ENCODE measurements at places on chromosomes 2 and 18. TPM values are rescaled to one million over a fixed set of nuclear protein-coding genes. Genes with fewer than 3 reads are reported as not detected.
A peak's percentile ranks its signal among the peaks of the same experiment; 100 is the strongest.

- H3K27ac ChIP-seq = no peak overlapping the region
- H3K36me3 ChIP-seq = no peaks in the 10 kb centered on the region
- H3K27me3 ChIP-seq = peaks cover 21% of the 10 kb centered on the region
- peaks cover 19% of the 10 kb centered on the region for H3K4me1 ChIP-seq
- DNase-seq = no peak
- H3K4me3 ChIP-seq = no peak overlapping the region
These were observed 12.2 kb downstream of the TNFRSF11A start for GRCh38 chr18:62337336-62337735.

GRCh38 chr2:183963609-183964008 is 634.7 kb upstream of the ZNF804A start:
- H3K27ac ChIP-seq = no peak overlapping the region
- H3K4me1 ChIP-seq = no peaks in the 10 kb centered on the region
- H3K36me3 ChIP-seq = no peaks in the 10 kb centered on the region
- DNase-seq = no peak

DNA sequence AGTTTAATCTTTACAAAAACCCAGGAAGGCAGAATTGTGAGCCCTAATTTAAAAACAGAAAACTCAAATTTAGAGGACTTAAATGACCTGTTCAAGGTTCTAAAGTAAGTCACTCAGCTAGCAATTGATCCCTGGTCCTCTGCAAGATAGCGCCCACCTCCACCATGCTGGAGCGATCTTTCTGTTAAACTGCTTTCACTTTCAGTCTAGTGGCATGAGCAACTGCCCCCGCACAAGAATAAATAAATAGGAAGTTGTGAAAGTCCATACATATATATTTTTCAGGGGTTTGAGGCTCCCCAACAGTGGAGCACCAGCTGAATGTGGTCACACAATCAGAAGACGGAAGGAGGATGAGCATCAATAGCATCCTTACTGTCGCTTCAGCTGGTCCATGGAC is 217.9 kb downstream of the NAPG start:
- H3K4me1 ChIP-seq = peaks cover 11% of the 10 kb centered on the region
- H3K36me3 ChIP-seq = no peaks in the 10 kb centered on the region
- no peak overlapping the region for H3K4me3 ChIP-seq
- H3K27ac ChIP-seq = no peak overlapping the region
- no peak for DNase-seq
- H3K27me3 ChIP-seq = no peaks in the 10 kb centered on the region

GRCh38 chr2:118921646-118922045 is 20.3 kb upstream of the MARCO start:
- peaks cover 13% of the 10 kb centered on the region for H3K27me3 ChIP-seq
- DNase-seq = no peak
- H3K4me3 ChIP-seq = no peak overlapping the region

- peak; percentile 57 for DNase-seq
- H3K4me3 ChIP-seq = no peak overlapping the region
- H3K27me3 ChIP-seq = no peaks in the 10 kb centered on the region
- peaks cover 34% of the 10 kb centered on the region for H3K4me1 ChIP-seq
- peaks cover 1% of the 10 kb centered on the region for H3K36me3 ChIP-seq
These were observed 13.2 kb downstream of the ITM2C start for GRCh38 chr2:230877759-230878598.

DNA sequence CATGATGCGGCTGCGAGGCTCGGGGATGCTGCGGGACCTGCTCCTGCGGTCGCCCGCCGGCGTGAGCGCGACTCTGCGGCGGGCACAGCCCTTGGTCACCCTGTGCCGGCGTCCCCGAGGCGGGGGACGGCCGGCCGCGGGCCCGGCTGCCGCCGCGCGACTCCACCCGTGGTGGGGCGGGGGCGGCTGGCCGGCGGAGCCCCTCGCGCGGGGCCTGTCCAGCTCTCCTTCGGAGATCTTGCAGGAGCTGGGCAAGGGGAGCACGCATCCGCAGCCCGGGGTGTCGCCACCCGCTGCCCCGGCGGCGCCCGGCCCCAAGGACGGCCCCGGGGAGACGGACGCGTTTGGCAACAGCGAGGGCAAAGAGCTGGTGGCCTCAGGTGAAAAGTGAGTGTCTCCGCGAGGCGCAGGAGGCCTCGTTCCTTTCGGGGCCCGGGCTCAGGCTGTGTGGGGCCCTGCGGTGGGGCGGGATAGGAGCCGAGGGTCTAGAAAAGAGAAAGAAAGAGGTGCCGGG is 520 bp downstream of the GLS start:
- peak overlapping the region; percentile 88 for H3K27ac ChIP-seq
- peak overlapping the region; percentile 79 for H3K4me3 ChIP-seq
- H3K4me1 ChIP-seq = peaks cover 38% of the 10 kb centered on the region
- no peaks in the 10 kb centered on the region for H3K27me3 ChIP-seq
- H3K36me3 ChIP-seq = peaks cover 36% of the 10 kb centered on the region

DNA sequence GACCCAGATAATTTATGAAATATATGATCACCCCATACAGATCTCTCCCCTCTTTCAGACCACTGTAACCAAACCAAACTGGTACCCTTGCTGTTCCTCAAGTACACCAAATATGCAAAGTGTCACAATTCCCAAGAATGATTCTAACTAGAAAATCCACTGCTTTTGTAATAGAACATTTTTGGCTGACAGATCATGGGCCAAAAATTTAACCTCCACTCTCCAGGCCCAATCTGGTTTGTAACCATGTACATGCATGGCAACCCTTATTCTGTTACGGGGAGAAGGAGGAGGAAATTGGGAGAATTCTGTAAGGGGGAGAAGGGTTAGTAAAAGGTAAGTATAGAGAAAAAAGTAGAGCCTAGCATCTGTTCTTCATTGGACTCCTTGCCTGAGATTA is 62.0 kb downstream of the IKZF2 start:
- H3K36me3 ChIP-seq = no peaks in the 10 kb centered on the region
- peaks cover 13% of the 10 kb centered on the region for H3K4me1 ChIP-seq
- no peaks in the 10 kb centered on the region for H3K27me3 ChIP-seq
- no peak for DNase-seq
- no peak overlapping the region for H3K27ac ChIP-seq

GRCh38 chr2:108535357-108535631 is 1.0 kb downstream of the LIMS1 start:
- H3K27ac ChIP-seq = peak overlapping the region; percentile 81
- peak overlapping the region; percentile 89 for H3K4me3 ChIP-seq
- H3K36me3 ChIP-seq = peaks cover 8% of the 10 kb centered on the region
- DNase-seq = no peak

GRCh38 chr2:159419403-159419802 is 132.9 kb upstream of the WDSUB1 start:
- H3K4me3 ChIP-seq = no peak overlapping the region
- H3K27ac ChIP-seq = no peak overlapping the region
- H3K4me1 ChIP-seq = no peaks in the 10 kb centered on the region
- H3K36me3 ChIP-seq = peaks cover 6% of the 10 kb centered on the region

GRCh38 chr2:145617420-145617819 is 1097.5 kb upstream of the ZEB2 start:
- no peaks in the 10 kb centered on the region for H3K36me3 ChIP-seq
- no peak overlapping the region for H3K27ac ChIP-seq
- no peaks in the 10 kb centered on the region for H3K27me3 ChIP-seq
- H3K4me3 ChIP-seq = no peak overlapping the region

- H3K27me3 ChIP-seq = peaks cover 1% of the 10 kb centered on the region
- no peak for DNase-seq
- H3K27ac ChIP-seq = no peak overlapping the region
These were observed 80.1 kb downstream of the CCDC85A start for GRCh38 chr2:56263876-56264275.

GRCh38 chr2:11988691-11989353 is 242.4 kb downstream of the LPIN1 start:
- H3K4me1 ChIP-seq = no peaks in the 10 kb centered on the region
- H3K4me3 ChIP-seq = no peak overlapping the region
- no peaks in the 10 kb centered on the region for H3K36me3 ChIP-seq
- peaks cover 10% of the 10 kb centered on the region for H3K27me3 ChIP-seq

Gene RPIA
- total RNA-seq = 65.4 TPM

Gene GAD1
- total RNA-seq = 6.5 TPM

Gene LRATD1
- not detected for total RNA-seq

Gene BMP10
- not detected for total RNA-seq

Gene EPB41L3
- total RNA-seq = 10.4 TPM

Gene NT5DC4
- not detected for total RNA-seq

Gene RRM2
- 382 TPM for total RNA-seq

All from activated CD4-positive, alpha-beta T cell treated with anti-CD3 and anti-CD28 coated beads for 36 hours (primary cell).